ENCODE measurements at places on chromosomes 5 and 9.

DNA sequence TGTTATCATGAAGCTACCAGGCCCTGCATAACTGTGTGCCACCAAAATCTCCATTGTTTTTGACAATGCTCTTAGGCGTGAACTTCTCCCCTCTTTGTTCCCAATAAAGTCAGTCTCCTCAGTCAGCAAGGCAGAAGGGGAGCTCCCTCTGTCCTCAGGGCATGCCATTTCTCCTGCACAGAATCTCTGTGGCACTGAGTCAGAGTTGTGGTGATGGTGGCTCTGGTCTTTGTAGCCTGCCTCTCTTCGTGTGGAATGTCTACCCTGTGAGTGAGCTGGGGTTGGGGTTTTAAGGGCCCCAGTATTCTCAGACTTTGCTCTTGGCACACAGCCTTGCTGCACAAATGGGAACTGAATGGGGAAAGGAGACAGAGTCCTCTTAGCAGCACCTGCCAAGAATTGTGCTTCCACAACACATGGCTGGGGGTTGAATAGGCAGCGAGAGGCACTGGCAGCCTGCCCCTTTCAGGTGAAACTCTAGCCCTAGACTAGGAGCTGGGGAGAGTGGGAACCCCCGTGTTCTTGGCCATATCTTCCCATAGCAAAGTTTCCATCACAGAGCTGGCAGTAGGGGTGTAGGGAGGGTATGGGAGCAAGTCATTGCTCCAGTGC lies 146.6 kb downstream of the SH3GL2 start:
- no peak for DNase-seq

DNA sequence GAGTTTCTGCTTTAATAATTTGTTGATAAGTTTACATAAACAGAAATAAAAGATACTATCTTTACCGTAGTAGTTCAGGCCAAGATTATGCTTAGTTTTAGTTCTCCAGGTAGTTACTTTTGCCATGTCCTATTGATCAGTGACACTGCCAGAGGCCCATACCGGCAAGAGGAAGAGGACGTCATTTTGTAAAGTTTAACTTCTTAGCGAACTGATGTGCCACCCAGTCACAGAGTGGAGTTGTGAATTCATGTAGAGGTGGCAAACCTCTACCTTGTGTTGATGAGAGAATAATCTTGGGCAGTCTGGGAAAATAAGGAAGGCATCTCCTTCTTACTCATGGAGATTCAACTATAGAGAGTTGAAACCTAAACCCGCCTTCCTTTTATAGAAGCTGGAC lies 21.8 kb downstream of the RGMB start:
- no peak for DNase-seq

DNA sequence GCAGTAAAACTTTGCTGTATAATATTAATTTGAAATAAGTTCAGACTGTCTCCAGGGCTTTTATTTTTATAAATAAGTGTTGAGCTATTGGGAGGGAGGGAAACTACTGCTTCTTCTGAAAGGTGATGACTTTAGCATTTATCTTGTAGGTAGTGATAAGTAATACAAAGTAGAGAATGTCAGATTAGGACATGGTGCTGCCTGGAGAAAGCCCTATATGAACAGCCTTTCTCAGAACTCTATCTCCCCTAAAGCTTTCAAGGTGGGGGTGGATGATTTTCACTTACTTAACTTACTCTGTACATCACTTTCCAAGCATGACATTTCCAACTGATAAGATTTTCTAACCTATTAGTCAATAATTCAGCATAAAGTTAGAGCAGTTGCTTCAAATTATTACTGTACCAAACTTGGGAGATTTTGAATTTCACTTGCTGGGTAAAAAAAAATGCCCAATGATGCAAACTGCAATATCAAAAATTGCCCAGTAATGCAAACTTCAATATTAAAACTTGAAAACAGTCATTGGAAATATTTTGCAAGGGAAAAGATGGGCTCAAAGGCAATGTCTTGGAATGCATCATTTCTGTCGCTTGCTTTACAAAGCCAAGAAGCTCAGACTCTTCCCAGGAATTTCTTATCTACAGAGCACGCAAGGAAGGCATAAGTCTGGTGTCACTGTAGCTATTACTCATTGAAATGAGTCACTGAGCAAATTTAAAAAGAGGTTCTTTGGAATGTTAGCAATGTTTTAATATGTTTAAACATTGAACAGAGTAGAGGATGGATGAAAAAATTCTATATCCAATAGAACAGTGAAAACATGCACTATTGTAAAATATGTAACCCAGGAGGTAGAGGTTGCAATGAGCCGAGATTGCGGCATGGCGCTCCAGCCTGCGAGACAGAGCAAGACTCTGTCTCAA lies 569.5 kb downstream of the PSAT1 start:
- DNase-seq = no peak

GRCh38 chr5:82320966-82321365 lies 42.8 kb upstream of the RPS23 start:
- no peak for DNase-seq

GRCh38 chr5:61019642-61020041 lies 74.6 kb downstream of the NDUFAF2 start:
- no peak for DNase-seq

GRCh38 chr5:56142233-56142613 lies 90.9 kb downstream of the ANKRD55 start:
- no peak for DNase-seq

DNA sequence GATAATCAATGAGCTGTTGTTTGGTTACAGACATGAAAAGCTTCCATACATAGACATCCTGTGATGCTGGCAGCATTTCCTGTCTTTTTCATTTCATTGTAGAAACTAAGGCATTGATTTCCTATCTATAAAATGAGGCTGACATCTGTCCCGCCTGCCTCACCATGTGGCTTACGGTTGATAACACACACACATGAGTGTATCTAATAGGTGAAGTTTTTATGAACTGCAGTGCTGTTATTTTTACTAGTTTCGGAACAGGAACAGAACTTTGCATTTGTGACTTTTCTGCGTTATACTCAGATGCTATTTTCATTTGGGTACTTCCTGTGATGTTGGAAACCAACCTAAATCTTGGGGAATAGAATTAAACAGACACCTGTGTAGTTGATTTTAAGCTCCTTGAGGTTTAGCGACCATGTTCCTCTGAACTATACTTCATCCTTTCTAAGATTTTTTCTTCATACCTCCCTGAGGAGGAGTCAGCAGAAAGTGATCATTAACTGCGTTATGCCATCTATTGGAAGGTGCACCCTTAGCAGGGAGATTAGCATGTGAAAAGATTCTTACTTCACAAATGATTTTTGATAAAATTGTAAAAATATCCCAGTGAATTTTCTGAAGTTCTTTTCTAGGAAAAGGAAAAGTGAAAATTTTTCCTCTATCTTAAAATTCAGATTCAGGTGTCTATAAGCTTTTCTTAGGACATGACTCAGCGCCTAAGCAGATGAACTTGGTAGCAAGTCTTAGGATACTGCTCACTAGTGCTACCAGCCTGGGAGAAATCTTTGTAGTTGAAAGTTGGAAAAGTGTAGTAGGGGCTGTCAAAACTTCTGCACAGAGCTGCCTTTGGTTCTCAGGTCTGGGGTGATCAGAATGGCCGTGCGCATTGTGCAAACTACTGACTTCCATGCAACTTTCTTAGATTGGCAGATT lies 134.5 kb downstream of the TRIO start:
- no peak for DNase-seq

DNA sequence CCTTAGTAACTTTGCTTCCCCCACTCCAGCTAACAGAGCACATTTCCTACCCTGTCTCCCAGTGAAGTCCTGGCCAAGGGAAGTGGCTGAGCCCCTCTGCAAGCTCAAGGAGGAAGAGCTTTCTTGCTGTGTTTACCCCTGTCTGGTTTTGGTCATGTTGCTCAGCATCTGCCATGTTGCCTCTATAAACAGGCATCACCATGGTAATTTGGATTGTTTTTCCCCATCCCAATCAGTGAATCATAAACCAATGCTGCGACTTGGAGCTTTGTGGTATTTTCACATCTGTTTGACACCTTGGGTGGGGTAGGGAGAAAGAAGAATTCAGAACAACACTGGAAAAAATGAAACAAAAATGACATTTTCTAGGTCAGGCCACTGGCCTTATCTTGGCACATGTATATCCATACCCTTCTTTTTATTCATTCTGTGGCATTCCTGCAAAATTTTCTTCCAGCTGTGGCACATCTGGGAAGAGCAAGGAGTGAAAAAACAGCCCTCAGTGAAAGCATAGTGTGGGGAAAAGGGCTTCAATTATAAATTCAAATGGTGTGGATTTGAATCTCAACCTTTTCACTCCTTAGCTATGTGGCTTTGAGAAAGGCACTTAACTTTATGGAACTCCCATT lies 42.5 kb downstream of the SLIT3 start:
- no peak for DNase-seq

GRCh38 chr9:121782514-121783110 lies 131.2 kb downstream of the DAB2IP start:
- no peak for DNase-seq

- DNase-seq = no peak
Measured at GRCh38 chr5:154059039-154059430, 20.3 kb downstream of the MFAP3 start.

- no peak for DNase-seq
Measured at GRCh38 chr5:59132131-59132530, 549.3 kb downstream of the RAB3C start.

GRCh38 chr9:121995997-121996396 lies 97.1 kb downstream of the TTLL11 start:
- DNase-seq = no peak

DNA sequence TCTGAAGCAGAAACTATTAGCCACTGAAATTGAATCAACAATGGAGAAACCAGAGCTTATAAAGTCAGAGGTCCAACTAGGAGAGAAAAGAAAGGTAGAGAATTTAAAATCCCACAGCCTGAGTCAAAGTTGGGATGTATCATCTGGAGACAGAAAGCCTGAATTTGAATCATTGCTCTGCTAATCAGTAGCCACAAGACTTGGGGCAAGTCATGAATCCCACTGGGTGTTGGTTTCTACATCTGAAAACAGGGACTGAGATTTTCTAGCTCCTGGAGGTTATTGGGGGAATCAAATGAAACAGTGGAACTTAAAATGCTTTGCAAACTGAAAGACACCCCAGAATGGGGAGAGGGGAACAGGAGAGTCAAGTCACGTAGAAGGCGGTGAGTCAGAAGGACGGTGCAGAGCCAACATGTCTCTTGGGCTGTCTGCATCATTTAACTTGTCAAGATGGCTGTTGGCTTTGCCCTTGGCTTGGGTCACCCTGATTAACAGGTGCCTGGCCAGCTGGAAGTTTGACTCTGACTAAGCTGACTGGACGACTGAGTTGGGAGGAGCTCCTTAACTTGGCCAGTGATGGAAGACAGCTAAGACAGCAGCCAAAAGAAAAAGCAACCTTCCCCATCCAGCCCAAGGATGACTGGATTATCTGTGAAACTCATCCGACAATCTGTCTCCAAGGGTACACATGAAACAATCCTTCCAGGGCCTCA lies 60.6 kb upstream of the ADRA1B start:
- DNase-seq = no peak

DNA sequence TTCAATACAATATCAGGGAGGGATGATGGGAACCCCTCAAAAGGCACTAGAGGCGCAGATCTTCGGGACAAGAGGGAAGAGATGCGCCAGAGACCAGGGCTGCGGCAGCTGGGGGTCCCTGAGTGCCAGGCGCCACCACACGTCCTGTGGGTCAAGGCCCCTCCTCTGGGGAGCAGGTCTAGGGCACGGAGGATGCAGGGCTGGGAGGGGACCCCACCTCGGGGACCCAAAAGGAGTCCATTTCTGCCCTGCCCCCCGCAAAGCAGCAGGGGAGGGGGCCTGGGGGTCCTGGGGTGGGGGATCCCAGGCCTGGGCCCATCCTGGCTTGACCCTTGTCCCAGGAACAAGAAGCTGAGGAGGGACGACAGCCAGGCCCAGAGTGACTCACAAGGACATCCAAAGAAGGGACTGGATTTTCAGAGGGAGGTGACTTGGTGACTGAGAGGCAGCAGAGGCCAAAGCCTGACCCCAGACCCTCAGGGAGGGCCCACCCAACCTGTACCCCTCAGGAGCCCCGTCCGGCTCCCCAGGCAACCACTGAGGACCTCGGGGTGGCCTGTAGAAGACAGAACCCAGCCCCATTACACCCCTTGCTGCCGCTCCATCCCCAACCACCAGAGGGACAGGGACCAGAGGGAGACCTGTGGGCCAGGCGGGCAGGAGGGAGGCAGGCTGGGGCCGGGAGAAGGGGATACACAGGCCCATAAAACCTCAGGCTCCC lies 54.2 kb downstream of the LRSAM1 start:
- DNase-seq = no peak

GRCh38 chr9:93267091-93267541 lies 83.2 kb downstream of the WNK2 start:
- no peak for DNase-seq

GRCh38 chr9:115292584-115293279 lies 174.8 kb upstream of the TNC start:
- DNase-seq = no peak

- DNase-seq = no peak
Measured at GRCh38 chr5:88740604-88741185, 142.3 kb downstream of the MEF2C start.

GRCh38 chr9:93253633-93254032 lies 69.7 kb downstream of the WNK2 start:
- DNase-seq = no peak

All from activated CD8-positive, alpha-beta memory T cell treated with anti-CD3 and anti-CD28 coated beads, Interleukin-2, amount 50 U/mL, for 4 hours (primary cell).